Glutamatergic neuron (in vitro differentiated cells): ENCODE measurements at places on chromosomes 1 and 21. TPM values are rescaled to one million over a fixed set of nuclear protein-coding genes. Genes with fewer than 3 reads are reported as not detected.

GRCh38 chr1:30001011-30001731 is 722.2 kb downstream of the MATN1 start:
- no peak for DNase-seq

DNA sequence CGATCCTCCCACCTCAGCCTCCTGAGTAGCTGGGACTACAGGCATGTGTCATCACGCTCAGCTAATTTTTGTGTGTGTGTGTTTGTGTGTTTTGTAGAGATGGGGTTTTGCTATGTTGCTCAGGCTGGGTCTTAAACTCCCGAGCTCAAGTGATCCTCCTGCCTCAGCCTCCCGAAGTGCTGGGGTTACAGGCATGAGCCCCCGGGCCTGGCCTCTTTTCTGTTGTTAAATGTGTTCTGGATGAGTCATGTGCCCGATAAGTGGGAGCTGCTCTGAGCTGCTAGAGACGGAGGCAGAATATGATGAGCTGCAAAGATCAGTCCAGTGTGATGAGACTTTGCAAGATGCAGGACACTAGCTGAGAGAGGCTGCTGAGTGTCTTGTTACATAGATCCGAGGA is 75.5 kb downstream of the VPS13D start:
- no peak for DNase-seq

GRCh38 chr1:214321705-214322453 is 40.9 kb downstream of the SMYD2 start:
- no peak for DNase-seq

The OR2L8 gene
- total RNA-seq: 0.61 TPM

- DNase-seq: no peak
Measured at GRCh38 chr1:93995837-93996536, 86.8 kb upstream of the GCLM start.

The NBPF11 gene
- 8.9 TPM for total RNA-seq

The CD101 gene
- 3.2 TPM for total RNA-seq

DNA sequence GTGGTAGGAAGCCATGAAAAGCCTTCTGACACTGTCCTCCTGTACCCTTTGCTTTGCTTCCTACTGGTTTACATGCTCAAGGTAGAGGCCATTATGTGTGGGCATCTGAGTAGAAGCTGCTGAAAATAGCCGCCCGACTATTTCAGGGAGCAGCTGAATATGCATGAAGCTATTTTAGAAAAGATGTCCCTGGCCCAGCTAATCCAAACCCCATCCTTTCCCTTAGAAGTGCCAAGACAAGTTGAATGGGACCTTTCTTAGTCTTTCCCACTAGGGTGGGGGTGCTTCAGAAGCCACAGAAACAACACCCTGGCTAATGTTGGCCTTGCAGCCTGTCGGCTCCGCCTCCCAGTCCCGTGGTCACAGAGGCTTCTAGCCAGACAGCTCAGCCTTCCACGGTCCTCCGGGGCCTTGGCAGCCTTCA is 205.1 kb upstream of the EDN2 start:
- DNase-seq: no peak

The SLAMF1 gene
- not detected for total RNA-seq

The VHLL gene
- total RNA-seq: not detected

DNA sequence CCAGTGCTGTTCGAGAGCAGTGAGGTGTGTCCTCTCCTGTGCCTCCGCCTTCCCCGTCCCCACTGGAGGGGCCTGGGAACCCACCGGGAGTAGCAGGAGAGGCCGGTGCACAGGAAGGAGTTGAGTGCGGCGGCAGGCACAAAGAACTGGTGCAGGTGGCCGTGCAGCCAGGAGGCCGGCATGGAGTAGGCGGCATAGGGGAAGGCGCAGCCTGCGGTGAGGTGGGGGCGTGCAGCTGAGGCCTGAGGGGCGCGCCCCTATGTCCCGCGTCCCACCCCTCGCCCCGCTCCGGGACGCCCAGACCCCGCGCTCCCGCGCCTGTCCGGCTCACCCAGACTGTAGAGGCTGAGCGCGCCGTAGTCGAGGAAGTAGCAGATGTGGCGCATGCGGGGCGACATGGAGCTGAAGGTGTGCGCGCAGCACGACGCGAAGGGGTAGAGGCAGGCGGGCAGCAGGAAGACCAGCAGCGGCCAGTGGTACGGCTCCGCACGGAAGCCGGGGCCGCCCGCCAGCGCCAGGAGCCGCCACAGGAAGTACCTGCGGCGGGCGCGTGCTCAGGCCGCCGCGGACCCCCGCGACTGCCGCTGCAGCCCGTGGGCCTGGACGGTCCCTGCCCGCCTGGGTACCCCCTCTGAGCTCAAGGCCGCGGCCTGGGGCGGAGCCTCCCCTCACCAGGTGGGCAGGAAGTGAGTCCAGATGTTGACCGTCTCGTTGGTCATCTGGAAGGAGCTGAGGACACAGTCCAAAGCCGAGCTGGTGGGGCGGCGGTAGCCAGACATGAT is 2.2 kb downstream of the PAQR6 start:
- DNase-seq: peak; percentile 47
